ENCODE measurements at places on chromosomes 12 and 14.

GRCh38 chr14:104576970-104577332 lies 2.6 kb upstream of the C14orf180 start:
- DNase-seq = no peak

GRCh38 chr14:32426586-32427388 lies 97.7 kb downstream of the AKAP6 start:
- no peak for DNase-seq

- DNase-seq = no peak
These were observed 1005.5 kb downstream of the NRXN3 start for GRCh38 chr14:79175671-79176070.

GRCh38 chr14:55301437-55302121 lies 30.4 kb downstream of the FBXO34 start:
- peak; percentile 23 for DNase-seq

- no peak for DNase-seq
These were observed 62.7 kb downstream of the SLC41A2 start for GRCh38 chr12:104895415-104895814.

GRCh38 chr12:52019113-52019770 lies 12.5 kb downstream of the TAMALIN start:
- peak; percentile 42 for DNase-seq

- no peak for DNase-seq
These were observed 71.5 kb upstream of the ZFP36L1 start for GRCh38 chr14:68864361-68864750.

GRCh38 chr12:115840159-115840558 lies 437.3 kb downstream of the MED13L start:
- DNase-seq = no peak

DNA sequence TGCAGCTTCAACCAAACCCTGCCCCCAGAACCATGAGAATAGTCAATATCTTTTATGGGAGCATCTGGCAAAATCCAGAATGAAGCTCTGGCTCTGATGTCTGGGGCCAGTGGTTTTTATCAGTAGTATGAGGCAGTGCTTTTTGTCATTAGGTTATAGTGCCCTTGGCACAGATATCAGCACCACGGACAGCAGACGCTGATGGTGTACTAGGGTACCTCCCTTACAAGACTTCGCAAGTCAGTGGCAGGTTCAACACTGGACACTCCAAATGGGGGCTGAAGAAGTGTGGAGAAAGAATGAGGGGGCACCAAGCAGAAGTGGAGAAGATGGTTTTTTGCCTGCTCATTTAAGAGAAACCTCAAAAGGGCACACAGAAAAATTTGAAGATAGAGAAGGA lies 68.2 kb upstream of the E2F7 start:
- DNase-seq = peak; percentile 82

- DNase-seq = no peak
These were observed 216.0 kb upstream of the NPAS3 start for GRCh38 chr14:32722631-32723183.

Data from ACHN (cell line).